ENCODE measurements at places on chromosomes 3 and 15. TPM values are rescaled to one million over a fixed set of nuclear protein-coding genes. Genes with fewer than 3 reads are reported as not detected.

The ANKRD34C gene
- total RNA-seq, result under 0.01 TPM

The PLD1 gene
- 20.0 TPM for total RNA-seq

The SENP7 gene
- 41.3 TPM for total RNA-seq

The EOMES gene
- total RNA-seq, result 0.18 TPM

The EXD1 gene
- total RNA-seq, result not detected

Measured in muscle of leg (tissue), 16 donors.